ENCODE measurements at places on chromosomes 16 and 17. TPM values are rescaled to one million over a fixed set of nuclear protein-coding genes. Genes with fewer than 3 reads are reported as not detected.

The CTRB1 gene
- total RNA-seq = 6.8 TPM

DNA sequence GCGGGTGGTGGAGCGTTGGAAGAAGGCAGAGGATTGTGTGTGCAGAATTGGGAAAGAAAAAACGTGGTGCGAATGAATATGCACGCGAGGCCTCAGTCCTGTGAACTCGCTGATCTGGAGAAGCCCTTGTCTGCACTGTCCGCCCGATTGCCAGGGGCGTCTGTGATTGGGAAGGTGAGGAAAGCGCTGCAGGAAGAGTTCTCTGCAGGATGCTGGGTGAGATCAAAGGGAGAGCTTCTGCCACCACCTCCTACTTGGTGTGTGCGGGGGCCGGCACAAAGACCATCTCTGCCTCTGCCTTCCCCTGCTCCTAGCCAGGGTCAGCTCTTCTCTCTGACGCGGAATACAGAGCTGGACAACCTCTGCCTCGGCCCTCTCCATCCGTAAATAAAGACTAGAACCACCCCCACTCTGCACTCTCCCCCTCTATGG, 841 bp upstream of the RAB5C start:
- no peaks in the 10 kb centered on the region for H3K4me1 ChIP-seq
- no peaks in the 10 kb centered on the region for H3K36me3 ChIP-seq
- H3K27ac ChIP-seq = no peak overlapping the region
- H3K27me3 ChIP-seq = no peaks in the 10 kb centered on the region

DNA sequence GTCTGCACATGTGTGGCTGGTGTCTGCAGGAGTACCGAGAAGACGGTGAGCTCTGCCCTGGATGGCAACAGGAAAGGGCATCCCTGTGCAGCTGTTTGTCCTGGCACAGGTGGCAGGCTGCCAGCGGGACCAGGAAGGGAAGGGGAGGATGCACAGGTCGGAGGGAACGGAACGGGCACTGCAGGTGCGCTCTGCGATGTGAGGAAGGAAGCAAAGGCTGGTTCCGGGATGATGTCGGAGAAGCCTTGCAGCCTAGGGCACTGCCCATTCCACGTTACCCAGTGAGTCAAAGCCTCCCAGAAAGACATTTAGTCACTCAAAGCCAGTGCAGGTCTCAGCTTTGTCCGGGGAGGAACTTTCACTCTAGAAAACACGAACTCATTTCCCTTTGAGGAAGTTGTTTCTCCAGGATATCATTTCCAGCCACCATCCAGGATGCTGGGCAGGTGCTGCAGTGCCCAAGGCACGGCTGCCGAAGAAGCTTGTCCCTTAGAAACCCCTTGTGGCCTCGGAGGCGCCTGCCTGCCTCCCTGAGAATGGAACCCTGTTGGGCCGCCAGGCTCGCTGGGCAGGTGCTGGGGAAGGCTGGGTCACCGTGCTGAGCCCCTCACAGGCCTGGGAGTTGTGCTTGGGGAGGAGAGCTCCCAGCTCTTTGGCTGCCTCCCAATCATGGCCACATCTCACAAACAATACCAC, 4.5 kb upstream of the TMEM235 start:
- H3K4me1 ChIP-seq = no peaks in the 10 kb centered on the region
- H3K36me3 ChIP-seq = no peaks in the 10 kb centered on the region
- H3K4me3 ChIP-seq = no peak overlapping the region
- no peaks in the 10 kb centered on the region for H3K27me3 ChIP-seq
- DNase-seq = no peak

- no peak for DNase-seq
- no peaks in the 10 kb centered on the region for H3K4me1 ChIP-seq
- no peak overlapping the region for H3K4me3 ChIP-seq
- no peaks in the 10 kb centered on the region for H3K27me3 ChIP-seq
- H3K36me3 ChIP-seq = no peaks in the 10 kb centered on the region
Observed at GRCh38 chr16:23781176-23781575, 26.4 kb downstream of the CHP2 start.

The MT1F gene
- total RNA-seq = 19.1 TPM

The CSH2 gene
- not detected for total RNA-seq

GRCh38 chr17:50079334-50080095, 15.6 kb upstream of the PDK2 start:
- no peaks in the 10 kb centered on the region for H3K27me3 ChIP-seq
- H3K4me3 ChIP-seq = no peak overlapping the region
- H3K27ac ChIP-seq = peak overlapping the region; percentile 13
- DNase-seq = peak; percentile 74
- peaks cover 5% of the 10 kb centered on the region for H3K36me3 ChIP-seq

DNA sequence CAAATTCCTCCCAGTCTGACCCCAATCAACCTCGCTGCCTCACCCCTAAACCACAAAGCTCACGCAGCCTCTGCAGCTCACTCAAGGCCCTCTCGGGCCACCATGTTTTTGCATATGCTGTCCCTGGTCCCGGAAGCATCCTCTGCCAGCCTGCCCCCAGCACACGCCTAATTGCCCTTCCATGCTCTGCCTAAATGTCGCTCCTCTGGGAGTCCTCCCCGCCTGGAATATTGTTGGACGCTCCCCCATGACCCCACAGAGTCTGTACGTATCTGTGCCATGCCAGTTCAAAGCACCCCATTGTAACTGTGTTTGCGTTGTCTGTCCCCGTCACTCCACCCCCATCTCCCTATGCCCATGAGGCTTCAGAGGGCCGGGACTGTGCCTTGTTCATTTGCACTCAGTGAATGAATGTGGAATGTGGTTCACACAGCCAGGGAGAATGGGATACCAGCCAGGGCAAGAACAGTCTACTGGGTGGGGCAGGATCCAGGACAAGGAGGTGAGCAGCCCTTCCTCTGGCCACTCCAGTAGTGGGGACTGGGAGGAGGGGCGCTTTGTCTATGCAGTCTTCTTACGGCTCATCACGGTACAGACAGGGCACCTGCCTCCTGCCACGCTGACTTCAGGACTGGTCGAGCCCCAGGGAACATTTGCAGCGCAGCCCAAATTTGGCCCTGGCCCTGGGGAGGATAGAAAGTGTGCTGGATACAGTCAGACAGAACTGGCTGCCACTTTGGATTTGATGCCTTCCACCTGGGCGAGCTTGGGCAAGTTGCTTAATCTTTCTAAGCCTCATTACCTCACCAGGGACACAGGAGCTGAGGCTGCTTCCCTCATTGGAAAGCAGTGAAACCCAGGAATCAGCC, 48.5 kb downstream of the NOS2 start:
- no peaks in the 10 kb centered on the region for H3K4me1 ChIP-seq
- no peak overlapping the region for H3K4me3 ChIP-seq
- no peaks in the 10 kb centered on the region for H3K27me3 ChIP-seq
- DNase-seq = no peak
- H3K36me3 ChIP-seq = no peaks in the 10 kb centered on the region
- H3K27ac ChIP-seq = no peak overlapping the region

The PMFBP1 gene
- total RNA-seq = 0.66 TPM

GRCh38 chr16:64211331-64211730, 910.5 kb downstream of the CDH11 start:
- no peak for DNase-seq
- H3K4me1 ChIP-seq = no peaks in the 10 kb centered on the region
- no peak overlapping the region for H3K4me3 ChIP-seq
- no peaks in the 10 kb centered on the region for H3K36me3 ChIP-seq

The MYL4 gene
- total RNA-seq = 0.96 TPM

DNA sequence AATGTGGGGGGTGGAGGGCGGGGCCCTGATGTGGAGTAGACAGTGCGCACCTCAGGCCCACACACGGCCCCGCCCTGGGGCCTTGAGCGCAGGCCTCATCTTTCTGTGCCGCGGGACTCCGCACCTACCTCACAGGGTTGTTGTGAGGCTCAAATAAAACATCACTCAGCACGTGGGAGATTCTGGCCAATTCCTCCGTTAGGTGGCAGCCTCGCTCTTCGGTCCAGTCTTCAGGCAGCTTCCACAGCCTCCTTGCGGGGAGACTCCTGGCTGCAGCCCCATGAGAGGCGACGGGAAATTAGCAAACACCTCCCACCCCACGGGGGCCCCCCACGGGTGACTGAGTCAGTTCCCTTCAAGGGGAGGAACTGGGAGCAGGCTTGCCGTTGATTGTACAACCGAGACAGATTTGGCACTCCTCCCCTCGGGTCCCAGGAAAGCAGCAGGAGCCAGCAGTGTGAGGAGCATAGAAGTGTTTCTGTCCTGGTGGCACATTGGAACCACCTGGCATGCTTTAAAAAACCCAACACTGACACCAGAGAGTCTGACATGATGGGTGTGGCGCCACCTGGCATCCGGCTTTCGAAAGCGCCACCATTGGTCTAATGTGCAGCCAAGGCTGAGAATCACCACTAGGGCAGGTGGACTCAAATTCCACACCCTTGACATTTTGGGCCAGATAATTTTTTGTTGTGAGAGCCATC, 7.6 kb downstream of the MRM1 start:
- H3K4me1 ChIP-seq = no peaks in the 10 kb centered on the region
- peak; percentile 80 for DNase-seq
- no peak overlapping the region for H3K4me3 ChIP-seq
- no peaks in the 10 kb centered on the region for H3K27me3 ChIP-seq
- no peak overlapping the region for H3K27ac ChIP-seq

The LRRC37A gene
- 7.7 TPM for total RNA-seq

The CACNG4 gene
- total RNA-seq = not detected

DNA sequence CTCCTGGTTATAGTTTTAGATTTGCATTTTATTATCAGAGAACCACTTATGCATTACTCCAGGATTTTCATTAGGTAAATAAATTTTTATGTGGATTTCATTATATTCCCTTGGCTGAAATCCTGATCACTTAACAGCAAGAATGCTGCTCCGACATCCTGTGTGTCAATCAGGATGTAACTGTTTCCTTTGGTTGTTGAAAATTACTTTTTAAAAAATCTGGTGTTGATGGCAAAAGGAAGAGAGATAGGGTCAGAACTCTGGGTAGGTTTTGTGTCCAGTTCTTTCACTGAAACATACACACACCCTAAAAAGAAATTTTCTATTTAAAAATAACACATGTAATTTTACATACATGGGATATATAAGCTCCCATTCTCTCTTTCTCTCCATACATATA, 30.9 kb downstream of the ZNF423 start:
- H3K27ac ChIP-seq = no peak overlapping the region
- no peaks in the 10 kb centered on the region for H3K4me1 ChIP-seq
- no peak for DNase-seq
- no peaks in the 10 kb centered on the region for H3K36me3 ChIP-seq
- H3K27me3 ChIP-seq = no peaks in the 10 kb centered on the region

The SLC2A4 gene
- 3.9 TPM for total RNA-seq

- no peaks in the 10 kb centered on the region for H3K4me1 ChIP-seq
- no peaks in the 10 kb centered on the region for H3K36me3 ChIP-seq
- DNase-seq = no peak
- no peaks in the 10 kb centered on the region for H3K27me3 ChIP-seq
- no peak overlapping the region for H3K27ac ChIP-seq
Observed at GRCh38 chr16:47779201-47780016, 318.3 kb downstream of the PHKB start.

- no peak overlapping the region for H3K4me3 ChIP-seq
- H3K36me3 ChIP-seq = no peaks in the 10 kb centered on the region
- H3K4me1 ChIP-seq = no peaks in the 10 kb centered on the region
- no peaks in the 10 kb centered on the region for H3K27me3 ChIP-seq
- H3K27ac ChIP-seq = no peak overlapping the region
Observed at GRCh38 chr16:87470332-87470731, 22.5 kb downstream of the ZCCHC14 start.

DNA sequence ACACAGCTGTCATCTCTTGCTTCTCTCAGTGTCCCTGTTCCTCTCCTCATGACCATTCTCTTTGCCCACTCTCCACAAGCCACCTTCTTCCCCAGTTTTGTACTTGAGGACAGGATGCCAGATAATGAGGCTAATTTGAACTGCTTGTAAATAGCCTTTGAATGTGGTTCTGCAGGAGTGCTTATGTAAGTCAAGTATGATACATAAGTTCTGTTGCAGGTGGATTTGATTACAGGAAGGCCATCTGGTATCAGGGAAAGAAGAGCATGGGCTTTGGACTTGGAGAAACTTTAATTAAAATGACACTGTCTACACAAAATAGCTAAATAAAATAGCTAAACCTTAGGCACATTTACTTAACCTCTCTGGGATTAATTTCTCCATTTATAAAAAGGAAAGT, 120.2 kb upstream of the HLF start:
- no peak overlapping the region for H3K27ac ChIP-seq
- no peaks in the 10 kb centered on the region for H3K4me1 ChIP-seq
- no peak for DNase-seq
- no peak overlapping the region for H3K4me3 ChIP-seq
- H3K27me3 ChIP-seq = no peaks in the 10 kb centered on the region

DNA sequence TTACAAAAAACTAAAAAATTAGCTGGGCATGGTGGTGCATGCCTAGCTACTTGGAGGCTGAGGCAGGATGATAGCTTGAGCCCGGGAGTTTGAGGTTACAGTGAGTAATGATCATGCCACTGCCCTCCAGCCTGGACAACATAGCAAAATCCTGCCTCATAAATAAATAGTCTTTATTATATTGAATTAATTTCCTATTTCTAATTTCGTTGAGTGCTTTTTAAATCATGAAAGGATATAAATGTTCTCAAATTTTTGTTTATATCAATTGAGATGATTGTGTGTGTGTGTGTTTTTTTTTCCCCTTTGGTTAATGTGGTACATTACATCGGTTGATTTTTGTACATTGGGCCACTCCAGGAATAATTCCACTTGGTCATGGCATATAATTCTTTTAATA, 32.0 kb upstream of the AQP8 start:
- DNase-seq = no peak
- no peak overlapping the region for H3K4me3 ChIP-seq
- H3K36me3 ChIP-seq = no peaks in the 10 kb centered on the region
- no peaks in the 10 kb centered on the region for H3K27me3 ChIP-seq
- no peak overlapping the region for H3K27ac ChIP-seq
- no peaks in the 10 kb centered on the region for H3K4me1 ChIP-seq

GRCh38 chr17:48629411-48629759, 3.2 kb upstream of the HOXB9 start:
- no peak overlapping the region for H3K27ac ChIP-seq
- H3K4me1 ChIP-seq = no peaks in the 10 kb centered on the region
- peak; percentile 37 for DNase-seq
- no peaks in the 10 kb centered on the region for H3K27me3 ChIP-seq

DNA sequence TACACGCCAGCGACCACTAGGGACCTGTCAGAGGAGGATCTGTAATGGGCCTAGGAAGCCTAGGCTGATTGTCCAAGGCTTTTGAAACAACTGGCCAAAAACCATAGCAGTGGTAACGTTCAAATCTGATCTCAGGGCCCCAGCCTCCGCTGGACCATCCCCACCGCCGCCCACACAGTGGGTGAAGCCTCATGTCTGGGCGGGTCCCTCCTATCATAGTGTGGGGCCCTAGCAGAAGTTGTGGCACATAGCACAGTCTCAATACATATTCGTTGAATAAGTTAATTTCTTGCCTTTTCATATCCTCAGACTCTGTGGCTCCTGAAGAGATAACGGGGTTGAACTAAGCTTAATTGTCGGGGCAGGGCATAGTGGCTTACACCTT, 818 bp downstream of the DPH1 start:
- no peaks in the 10 kb centered on the region for H3K27me3 ChIP-seq
- no peak overlapping the region for H3K27ac ChIP-seq
- peak overlapping the region; percentile 69 for H3K4me3 ChIP-seq
- H3K36me3 ChIP-seq = no peaks in the 10 kb centered on the region

Data from aorta (tissue), 5 donors.